ENCODE measurements at places on chromosomes 11 and 22.

- DNase-seq, result no peak
Measured at GRCh38 chr22:27554106-27554811, 247.3 kb downstream of the MN1 start.

DNA sequence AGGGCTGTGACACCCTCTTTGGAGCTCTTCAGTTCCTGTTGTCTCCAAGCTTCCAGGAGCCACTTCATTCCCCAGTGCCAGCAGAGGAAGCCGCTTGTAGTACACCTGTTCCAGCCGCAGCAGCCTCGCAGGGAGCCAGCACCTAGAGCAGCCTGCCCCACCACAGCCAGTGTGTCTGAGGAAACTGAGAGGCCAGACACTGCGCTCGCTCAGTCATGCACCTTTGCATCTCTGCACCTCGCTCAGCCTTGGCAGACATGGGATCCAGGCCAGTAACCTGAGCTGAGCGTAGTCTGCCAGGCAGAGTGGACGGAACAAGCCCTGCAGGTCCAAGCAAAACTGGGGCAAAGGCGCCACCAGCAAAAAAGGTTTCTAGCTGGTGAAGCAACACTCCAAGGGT, 1072.1 kb downstream of the JRKL start:
- DNase-seq, result no peak

GRCh38 chr11:106828576-106828975, 189.7 kb downstream of the GUCY1A2 start:
- DNase-seq, result no peak

DNA sequence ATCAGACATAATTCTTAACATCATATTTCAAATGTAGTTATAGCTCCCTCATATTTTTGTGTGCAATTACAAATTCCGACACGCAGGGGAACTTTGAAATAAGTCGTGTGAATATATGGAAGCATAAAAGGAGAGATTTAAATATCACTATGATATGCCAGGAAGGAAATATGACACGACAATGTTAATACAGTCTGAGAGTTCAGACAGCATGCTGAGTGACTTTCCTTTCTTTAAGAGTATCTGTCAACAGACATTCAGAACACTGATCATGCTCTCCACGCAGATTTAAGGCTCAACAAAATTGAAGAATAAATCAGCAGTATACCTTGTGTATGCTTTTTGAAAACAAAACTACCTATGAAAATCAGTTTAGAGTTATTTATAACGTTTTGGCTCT, 232.6 kb upstream of the CARD18 start:
- peak; percentile 10 for DNase-seq

DNA sequence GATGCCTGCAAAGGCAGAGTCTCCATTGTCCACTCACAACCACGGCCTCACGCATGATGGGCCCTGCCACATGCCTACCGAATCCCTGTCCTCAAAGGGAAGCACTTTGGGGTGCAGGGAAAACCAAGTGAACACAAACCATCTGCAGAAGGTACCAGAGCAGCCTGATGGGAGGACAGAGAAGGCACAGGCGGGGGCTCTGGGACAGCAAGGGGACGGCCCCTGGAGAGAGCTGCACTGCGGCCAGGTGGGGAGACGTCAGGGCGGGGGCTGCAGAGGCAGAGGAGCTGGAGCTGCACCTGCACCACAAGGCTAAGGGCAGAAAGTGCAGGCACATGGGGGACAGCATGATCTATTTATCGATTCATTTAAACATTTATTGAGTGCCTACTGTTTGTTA, 1056.0 kb downstream of the TBC1D22A start:
- no peak for DNase-seq

DNA sequence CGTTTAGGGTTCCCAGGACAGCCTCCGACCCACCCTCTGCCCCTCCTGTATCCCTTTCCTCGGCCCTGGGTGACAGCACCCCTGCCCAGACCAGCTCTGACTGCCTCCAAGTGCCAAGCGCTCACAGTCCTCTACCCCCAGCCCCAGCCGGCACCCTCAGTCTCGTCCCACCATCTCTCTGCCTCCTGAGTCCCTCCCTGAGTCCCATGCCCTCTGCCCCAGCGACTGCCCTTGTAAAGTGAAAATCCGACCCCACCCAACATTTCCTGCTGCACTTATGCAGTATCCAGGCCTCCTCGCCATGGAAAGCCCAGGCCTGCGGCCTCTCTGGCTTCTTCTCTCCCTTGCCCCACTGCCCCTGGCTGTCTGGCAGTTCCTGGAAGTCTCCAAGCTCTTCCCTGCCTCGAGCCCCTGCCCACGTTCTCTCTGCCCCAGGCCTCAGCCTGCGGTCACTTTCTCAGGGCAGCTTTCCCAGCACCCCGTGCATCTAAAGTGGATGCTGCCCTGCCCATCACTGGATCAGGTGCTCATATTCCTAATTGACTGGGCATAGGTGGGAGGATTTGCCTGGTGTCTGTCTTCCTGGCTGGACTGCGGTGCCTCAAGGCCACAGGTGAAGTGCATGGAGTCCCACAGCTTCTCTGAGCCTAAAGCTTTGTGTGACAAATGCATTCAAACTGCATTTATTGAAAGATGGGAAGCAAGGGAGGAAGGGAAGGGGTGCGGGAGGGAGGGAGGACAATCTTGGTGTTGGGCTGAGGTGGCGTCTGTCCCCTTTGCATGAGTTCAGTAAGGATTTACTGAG, 17.7 kb upstream of the IL2RB start:
- DNase-seq, result no peak

- DNase-seq, result no peak
Measured at GRCh38 chr11:115338476-115338875, 165.7 kb downstream of the CADM1 start.

DNA sequence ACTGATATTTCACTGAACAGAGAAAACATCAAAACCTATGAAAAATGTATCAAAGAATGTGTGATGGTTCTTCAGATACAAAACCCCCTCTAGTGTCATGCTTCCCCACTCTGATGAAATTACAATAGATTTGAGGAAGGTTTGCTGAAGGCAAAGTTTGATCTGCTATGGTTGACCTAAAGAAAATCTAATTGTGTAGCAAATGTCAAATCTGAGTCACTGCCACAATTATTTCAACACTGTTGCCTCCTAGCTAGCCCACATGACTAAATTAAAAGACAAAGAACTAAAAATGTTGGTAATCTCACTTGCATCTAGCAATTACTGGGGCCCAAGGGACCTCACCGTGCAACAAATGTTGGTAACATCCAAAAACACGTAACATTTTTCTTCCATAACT, 728.0 kb downstream of the DLG2 start:
- no peak for DNase-seq

DNA sequence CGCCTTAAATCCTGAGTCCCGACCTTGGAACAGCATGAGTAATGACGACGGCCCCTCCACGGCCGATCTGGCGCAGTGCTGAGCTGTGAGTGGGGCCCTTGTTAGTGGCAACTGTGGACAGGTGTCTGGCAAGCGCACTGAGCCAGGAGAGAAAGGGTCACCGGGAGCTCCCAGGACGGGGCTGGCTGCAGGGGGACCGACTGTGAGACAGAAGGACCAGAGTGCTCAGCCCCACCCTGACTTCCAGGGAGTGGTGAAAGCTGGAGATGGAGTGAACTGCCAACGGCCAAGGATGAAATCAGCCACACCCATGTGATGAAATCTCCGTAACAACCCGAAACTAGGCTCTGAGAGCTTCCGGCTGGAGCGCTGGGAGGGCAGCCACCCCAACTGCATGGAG, 228.6 kb downstream of the BRD1 start:
- no peak for DNase-seq

- DNase-seq, result no peak
Measured at GRCh38 chr11:134374171-134374570, 37.9 kb downstream of the B3GAT1 start.

DNA sequence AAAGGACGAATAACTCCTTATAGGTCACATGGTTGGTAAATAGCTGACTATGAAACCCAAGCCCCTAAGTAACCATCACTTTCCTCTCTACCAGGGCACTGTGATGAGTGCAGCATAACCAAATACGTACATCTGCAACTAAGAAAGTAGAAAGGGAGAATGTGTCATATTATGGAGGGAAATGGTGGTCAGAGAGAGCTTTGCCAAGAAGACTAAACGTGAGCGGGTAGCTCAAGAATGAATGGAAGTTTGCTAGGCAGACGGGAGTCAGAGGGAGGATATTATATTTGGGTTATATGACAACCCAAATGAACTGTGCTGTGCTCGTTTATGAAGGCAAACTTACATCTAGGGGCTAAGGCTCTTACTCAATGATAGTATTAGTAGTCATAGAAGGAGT, 537.3 kb downstream of the OPCML start:
- no peak for DNase-seq

- no peak for DNase-seq
Measured at GRCh38 chr11:29315275-29315674, 701.6 kb downstream of the KCNA4 start.

DNA sequence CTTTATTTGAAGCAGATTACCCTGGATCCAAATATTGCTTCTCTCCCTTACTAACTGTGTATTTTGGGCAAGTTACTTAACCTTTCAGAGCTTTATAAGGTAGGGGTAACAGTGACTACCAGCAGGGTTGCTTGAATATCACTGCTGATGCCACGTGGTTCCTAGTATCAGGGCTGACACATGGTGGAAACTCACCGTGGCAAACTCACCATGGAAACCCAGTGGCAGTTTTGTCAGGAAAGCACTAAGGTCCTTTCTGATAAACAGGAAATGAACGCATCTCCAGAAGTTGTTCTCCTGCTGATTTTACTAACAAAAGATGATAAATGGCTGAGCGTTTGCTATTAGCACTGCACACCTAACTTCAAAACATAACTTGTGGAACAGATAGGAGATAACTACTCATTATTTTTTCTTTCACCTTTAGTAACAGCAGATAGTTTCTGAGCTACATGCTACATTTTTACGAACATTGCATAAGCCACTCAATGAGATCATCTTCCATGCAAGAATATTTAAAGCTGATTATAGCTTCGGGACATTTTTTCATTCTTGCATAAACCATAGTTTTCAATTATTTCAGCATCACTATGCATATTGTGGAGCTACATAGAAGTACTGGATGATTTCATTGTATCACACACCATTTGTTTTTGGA, 59.7 kb upstream of the RAG2 start:
- no peak for DNase-seq

GRCh38 chr11:7520981-7521487, 7.2 kb downstream of the PPFIBP2 start:
- no peak for DNase-seq

- peak; percentile 38 for DNase-seq
Measured at GRCh38 chr22:29032014-29032475, 29.6 kb downstream of the C22orf31 start.

- DNase-seq, result no peak
Measured at GRCh38 chr22:17964643-17965042, 59.7 kb downstream of the MICAL3 start.

DNA sequence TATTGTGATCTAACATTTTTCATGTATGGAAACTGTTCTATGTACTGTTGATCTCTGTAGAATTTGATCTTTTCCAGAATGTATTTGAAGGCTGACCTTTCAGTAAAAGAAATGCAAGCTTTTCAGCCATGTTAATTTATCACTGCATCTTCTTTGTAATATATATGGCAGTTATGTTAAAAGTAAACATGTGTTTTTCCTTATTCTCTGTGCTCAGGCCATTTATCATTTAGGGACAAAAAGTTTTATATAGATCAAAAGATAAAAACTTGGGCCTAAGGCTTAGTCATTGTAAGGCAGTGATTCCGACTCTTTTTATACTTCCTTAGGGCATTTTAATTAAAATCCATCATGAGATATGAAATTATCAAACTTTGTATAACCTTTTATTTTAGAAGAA, 48.7 kb downstream of the KDM2A start:
- no peak for DNase-seq

GRCh38 chr11:119759324-119759723, 30.3 kb upstream of the NECTIN1 start:
- peak; percentile 21 for DNase-seq
